Subcutaneous preadipocyte (primary cell): ENCODE measurements at places on chromosomes 13 and 19. TPM values are rescaled to one million over a fixed set of nuclear protein-coding genes. Genes with fewer than 3 reads are reported as not detected.

Gene ONECUT3
- not detected in 2 replicates for total RNA-seq

Gene ZGLP1
- 0.20 and 0.37 TPM in 2 replicates for total RNA-seq

Gene GNG8
- total RNA-seq, result not detected in 2 replicates

Gene ZNF154
- 0.37 and 0.59 TPM in 2 replicates for total RNA-seq

Gene ATP4A
- total RNA-seq, result not detected in 2 replicates

Gene SPACA4
- not detected in 2 replicates for total RNA-seq

Gene ZNF558
- 10.7 and 15.4 TPM in 2 replicates for total RNA-seq

Gene C13orf42
- total RNA-seq, result not detected in 2 replicates

Gene LHFPL6
- 49.3 and 59.2 TPM in 2 replicates for total RNA-seq

Gene COMP
- total RNA-seq, result 0.20 and 0.37 TPM in 2 replicates

Gene GRIK5
- total RNA-seq, result not detected in 2 replicates

Gene NMRK2
- not detected in 2 replicates for total RNA-seq

Gene PSG1
- total RNA-seq, result under 0.01 TPM in 2 replicates

Gene GIPC1
- 82.7 and 112 TPM in 2 replicates for total RNA-seq

Gene TIMM29
- total RNA-seq, result 21.7 and 28.3 TPM in 2 replicates

Gene CATSPERD
- total RNA-seq, result not detected in 2 replicates

Gene VAV1
- not detected in 2 replicates for total RNA-seq

Gene LILRA1
- not detected in 2 replicates for total RNA-seq

Gene S1PR5
- 0.20 and 0.37 TPM in 2 replicates for total RNA-seq

Gene KL
- under 0.01 and 0.20 TPM in 2 replicates for total RNA-seq

Gene BCAM
- 1.8 and 2.2 TPM in 2 replicates for total RNA-seq

Gene PTGIR
- total RNA-seq, result 7.0 and 9.6 TPM in 2 replicates

Gene B3GNT8
- 0.78 and 1.1 TPM in 2 replicates for total RNA-seq

Gene LRRC8E
- total RNA-seq, result 5.1 and 6.2 TPM in 2 replicates

Gene ZNF433
- total RNA-seq, result 0.98 and 1.5 TPM in 2 replicates

Gene FGF22
- not detected in 2 replicates for total RNA-seq

Gene CEACAM1
- not detected in 2 replicates for total RNA-seq

Gene PSG6
- not detected in 2 replicates for total RNA-seq

Gene TTC9B
- not detected in 2 replicates for total RNA-seq

Gene CDX2
- total RNA-seq, result not detected in 2 replicates

Gene BRME1
- 0.78 and 1.1 TPM in 2 replicates for total RNA-seq

Gene PSG11
- not detected in 2 replicates for total RNA-seq

Gene THAP8
- total RNA-seq, result 1.4 and 3.7 TPM in 2 replicates

Gene CEACAM7
- not detected in 2 replicates for total RNA-seq

Gene DENND1C
- total RNA-seq, result under 0.01 TPM in 1 of 2 replicates, not detected in the other

Gene POLD1
- 42.6 and 64.7 TPM in 2 replicates for total RNA-seq

Gene SLC15A1
- not detected in 2 replicates for total RNA-seq

Gene PODNL1
- 0.20 and 0.73 TPM in 2 replicates for total RNA-seq

Gene ZNF570
- total RNA-seq, result 4.7 and 4.8 TPM in 2 replicates

Gene LGALS14
- not detected in 2 replicates for total RNA-seq

Gene LILRA6
- total RNA-seq, result not detected in 2 replicates
